ENCODE measurements at places on chromosomes 5 and 9.

DNA sequence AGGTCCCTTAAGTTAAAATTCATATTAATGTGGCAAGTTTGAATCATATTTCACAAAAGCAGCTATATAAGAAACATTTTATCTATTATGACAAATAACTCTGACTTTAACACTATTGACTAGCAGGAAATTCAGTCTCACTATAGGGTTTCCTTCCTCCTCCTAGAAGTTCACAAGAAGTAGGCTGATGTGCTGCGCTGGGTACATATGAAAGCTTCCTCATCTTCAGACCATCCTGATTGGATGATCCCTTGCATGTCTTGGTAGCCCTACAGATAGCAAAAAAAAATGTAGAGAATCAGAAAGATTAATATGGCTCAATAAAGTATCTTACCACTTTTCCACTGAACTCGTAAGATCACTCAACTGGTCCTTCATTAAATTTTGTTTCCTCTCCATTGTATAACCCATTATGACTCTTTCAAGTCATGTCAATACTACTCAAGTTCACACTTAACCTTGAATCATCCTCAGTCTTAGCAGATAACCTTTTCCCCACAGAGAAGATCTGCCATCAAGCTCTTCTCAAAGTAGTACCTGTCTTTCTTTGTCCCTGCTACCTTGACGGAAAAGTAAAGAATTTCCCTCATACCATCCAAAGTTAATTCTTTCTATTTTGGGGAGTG is 11.5 kb upstream of the PSIP1 start:
- DNase-seq = no peak

- no peak for DNase-seq
These were observed 606.0 kb downstream of the CDH9 start for GRCh38 chr5:26432386-26432785.

- DNase-seq = peak; percentile 35
These were observed 191.0 kb downstream of the TARS1 start for GRCh38 chr5:33631786-33632185.

DNA sequence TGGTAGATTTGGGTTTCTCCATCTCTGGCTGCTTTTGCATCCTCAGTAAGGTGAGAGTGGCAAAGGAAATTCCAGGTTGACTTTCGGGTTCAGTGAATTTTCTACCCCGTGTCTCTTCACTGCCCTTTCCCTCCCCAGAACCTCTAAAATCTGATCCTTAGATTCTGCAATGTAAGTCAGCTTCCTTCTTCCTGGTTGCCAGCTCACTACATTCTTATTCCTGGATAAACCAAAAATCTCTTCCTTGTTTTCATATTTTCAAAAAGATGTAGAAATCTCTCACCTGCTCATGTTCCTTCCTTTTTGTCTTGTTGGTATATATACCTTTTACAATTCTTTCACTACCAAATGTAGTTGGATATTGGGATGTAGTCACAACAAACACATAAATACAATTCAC is 145.8 kb downstream of the TMC1 start:
- no peak for DNase-seq

GRCh38 chr9:14827805-14828204 is 82.4 kb downstream of the FREM1 start:
- no peak for DNase-seq

- DNase-seq = no peak
These were observed 187.2 kb upstream of the PANK3 start for GRCh38 chr5:168766426-168766700.
